NCI-H446 treated with DMSO at 0.1 percent for 48 hours (cell line): ENCODE measurements at places on chromosomes 2 and 18.
A peak's percentile ranks its signal among the peaks of the same experiment; 100 is the strongest.

GRCh38 chr2:187581125-187581896 lies 27.1 kb upstream of the TFPI start:
- DNase-seq: peak; percentile 32

GRCh38 chr2:106197878-106198277 lies 3.8 kb upstream of the UXS1 start:
- no peak for DNase-seq

DNA sequence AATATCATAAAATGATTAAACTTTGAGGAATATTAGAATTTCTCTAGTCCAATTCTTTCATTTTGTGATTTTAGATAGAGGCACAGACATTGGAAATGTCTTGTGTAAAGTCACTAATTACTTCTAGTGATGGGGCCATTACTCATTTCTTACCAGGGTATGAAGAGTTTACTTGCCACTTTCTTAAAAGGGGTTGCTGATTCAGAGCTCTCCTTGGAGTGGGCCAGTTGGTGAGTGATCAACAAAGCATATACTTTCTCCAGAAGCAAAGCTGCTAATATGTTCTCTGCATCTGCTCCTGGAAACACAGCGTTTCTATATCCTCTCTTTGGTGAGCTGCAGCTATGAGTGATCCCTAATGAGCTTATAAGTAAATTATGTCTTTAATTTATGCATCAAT lies 408.9 kb upstream of the LRATD1 start:
- DNase-seq: no peak

- DNase-seq: no peak
Observed at GRCh38 chr2:172357442-172357841, 69.9 kb upstream of the ITGA6 start.

DNA sequence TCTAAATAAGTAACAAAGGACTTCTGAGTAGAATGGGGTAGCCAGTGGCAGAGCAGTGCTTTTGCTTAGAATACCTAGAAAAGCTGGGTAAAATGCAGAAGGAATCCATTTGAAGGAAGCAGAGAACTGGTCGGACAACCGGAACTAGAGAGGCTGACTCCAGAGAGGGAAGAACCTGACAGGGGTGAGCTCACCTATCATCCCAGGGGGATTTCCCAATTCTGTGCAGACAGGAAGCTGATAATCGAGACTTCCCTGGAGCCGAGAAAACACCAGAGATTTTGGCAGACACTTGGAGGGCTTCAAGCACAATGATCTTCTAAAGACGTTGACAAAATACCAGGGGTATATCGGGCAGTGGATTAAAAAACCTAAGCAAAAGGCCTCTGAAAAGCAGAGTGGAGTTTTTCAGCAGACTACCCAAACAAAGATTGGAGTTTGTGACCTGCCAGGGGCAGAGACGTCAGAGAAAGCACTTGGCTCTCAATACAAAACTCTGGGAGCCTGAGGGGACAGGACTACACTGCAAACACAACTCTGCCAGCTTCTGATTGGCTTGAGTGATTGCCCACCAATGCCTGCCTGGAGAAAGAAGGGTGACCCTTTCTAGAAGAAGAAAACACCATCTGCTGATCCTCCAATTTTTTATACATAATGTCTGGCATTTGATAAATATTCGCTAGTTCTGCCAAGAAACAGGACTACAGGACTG lies 67.5 kb upstream of the TTN start:
- DNase-seq: peak; percentile 98

DNA sequence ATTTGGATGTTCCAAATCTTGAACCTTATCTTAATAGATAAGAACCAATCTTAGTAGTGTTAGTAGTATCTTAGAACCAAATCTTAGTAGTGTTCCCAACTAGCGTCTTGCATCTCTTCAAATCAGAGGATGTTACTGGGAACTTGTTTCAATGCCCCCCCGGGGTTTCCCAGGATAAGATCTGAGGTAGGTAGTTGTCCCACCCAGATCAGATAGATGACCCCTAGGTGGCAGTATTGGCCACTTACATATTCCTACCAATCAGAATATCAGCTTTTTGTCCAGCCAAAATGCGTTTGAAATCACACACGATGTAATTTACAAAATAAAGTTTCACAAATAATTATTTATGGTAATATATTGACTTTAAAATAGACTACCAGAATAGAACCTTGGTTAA lies 314.8 kb downstream of the MBD2 start:
- no peak for DNase-seq

DNA sequence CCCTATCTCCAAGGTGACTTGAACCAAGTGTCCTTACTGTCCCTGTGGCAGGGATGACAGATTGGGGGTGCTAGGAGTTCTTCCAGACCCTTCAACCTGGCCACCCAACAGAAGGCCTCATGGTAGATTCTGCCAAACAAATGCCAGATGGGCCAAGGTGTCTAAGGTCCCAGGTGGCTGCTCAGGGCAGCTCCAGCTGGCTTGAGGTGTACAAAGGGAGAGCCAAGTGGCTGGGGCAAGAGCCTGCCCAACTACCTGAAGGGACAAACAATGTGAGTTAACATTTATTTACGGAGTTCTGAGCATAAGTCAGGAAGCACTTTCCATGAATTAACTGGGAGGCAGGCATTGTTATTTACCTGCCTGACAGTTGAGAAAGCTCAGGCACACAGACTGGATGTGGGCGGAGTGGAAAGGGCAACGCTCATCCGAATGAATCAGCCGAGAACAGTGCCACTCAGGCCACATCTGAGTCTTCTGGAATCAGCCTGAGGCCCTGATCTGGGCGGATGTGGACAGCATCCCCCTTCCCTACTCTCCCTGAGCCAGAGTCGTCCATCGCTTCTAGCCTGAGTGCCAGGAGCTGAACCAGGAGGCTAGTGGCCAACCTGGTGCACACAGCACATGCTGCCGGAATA lies 4.4 kb upstream of the KCNIP3 start:
- no peak for DNase-seq

DNA sequence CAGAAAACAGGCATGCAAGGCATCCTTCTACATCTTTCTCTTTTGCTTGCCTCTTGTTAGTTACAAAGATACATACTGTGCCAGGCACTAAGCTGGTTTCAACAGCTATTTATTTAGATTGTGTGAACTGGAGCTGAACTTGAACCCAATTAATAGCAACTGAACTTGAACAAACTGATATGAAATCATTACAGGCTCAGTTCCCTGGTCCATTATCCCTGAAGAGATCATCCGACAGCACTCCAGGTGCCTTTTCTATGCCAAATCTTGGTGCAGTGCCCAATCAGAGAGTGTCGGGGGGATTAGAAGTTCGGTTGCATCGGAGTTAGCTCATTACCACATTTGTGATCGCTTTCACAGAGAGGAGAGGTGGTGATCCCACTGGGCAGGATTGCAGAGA lies 477.6 kb downstream of the PARD3B start:
- DNase-seq: peak; percentile 75

- DNase-seq: no peak
Observed at GRCh38 chr2:127527001-127527804, 914 bp upstream of the IWS1 start.

DNA sequence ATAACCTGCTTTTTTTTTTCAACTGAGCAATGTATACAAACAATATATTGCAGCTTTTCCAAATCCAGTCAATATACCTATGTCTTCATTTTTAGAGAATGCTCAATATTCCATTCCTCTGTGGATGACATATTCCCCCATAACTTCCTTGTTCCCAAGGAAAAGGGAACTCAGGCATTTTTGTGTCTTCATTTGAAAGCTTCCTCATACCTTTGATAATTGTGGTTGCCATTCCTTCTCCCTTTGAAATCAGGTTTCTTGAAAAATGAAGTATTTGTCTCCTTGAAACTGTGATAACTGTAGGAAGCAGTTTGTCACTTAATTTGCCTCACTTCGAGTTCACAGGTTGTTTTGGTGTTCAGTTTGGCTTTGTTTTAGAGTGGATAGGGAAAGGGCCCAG lies 13.5 kb downstream of the ELAC1 start:
- no peak for DNase-seq

DNA sequence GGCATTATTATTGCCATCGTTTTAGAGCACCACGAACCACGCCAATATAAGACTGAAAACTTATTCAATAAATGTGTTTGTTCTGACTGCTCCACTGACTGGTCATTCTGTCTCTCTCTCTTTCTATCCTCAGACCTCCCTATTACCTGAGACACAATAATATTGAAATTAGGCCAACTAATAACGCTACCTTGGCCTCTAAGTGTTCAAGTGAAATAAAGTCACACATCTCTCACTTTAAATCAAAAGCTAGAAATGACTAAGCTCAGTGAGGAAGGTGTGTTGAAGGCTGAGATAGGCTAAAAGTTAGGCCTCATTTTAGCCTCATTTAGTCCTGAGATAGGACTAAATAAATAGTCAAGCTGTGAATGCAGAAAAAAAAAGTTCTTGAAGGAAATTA lies 38.8 kb downstream of the G6PC2 start:
- no peak for DNase-seq

- DNase-seq: no peak
Observed at GRCh38 chr2:35415282-35415681, 940.3 kb upstream of the CRIM1 start.

DNA sequence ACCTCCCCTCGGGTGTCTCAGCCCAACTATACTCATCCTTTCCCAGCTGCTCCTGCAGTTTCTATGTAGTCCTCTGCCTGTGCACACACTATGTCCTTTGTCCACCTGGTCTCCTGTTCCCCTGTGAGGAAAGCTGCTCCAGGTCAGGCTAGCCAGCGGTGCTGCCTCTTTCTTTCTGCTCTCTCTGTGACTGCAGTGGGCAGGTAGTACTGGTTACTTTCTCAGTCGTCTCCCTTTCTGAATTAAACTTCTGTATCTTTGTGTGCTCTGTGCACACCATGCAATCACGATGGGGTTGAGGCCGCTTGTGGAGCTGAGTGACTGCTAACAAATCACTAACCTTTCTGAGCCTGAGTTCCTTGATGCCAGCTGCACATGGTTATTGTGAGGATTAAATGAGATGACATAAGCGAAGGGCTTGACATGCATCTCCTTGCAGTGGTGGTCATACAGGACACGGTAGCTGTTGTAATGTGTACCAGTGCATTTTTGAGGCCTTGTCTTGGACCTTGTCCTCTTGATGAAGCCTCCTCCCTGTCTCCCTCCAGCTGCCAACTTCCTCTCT lies 3.5 kb downstream of the FARP2 start:
- DNase-seq: no peak

DNA sequence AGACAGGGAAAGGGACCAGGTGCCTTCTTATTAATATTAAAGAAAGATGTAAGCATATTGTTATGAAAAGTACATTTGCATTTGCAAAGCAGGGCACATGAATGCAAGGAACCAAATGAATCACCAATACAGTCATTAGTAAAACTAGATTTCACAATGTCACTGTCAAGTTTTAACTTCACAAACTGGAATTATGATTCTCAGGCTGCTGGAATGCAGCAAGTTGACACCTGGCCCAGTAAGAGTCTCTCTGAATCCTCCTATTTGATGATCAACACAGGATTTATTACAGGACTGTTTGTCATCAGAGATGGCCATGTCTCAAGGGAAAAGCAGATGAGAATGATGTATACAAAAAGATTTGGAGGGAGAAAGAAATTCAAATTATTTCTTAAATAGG lies 72.9 kb upstream of the STK39 start:
- DNase-seq: no peak

GRCh38 chr18:12336171-12336613 lies 28.2 kb downstream of the TUBB6 start:
- no peak for DNase-seq

GRCh38 chr2:210250622-210251021 lies 25.4 kb upstream of the ACADL start:
- no peak for DNase-seq

GRCh38 chr18:38602341-38602740 lies 1036.7 kb upstream of the CELF4 start:
- DNase-seq: no peak

GRCh38 chr2:224058048-224058775 lies 19.1 kb upstream of the SERPINE2 start:
- no peak for DNase-seq

- no peak for DNase-seq
Observed at GRCh38 chr2:66508484-66509071, 73.7 kb downstream of the MEIS1 start.

DNA sequence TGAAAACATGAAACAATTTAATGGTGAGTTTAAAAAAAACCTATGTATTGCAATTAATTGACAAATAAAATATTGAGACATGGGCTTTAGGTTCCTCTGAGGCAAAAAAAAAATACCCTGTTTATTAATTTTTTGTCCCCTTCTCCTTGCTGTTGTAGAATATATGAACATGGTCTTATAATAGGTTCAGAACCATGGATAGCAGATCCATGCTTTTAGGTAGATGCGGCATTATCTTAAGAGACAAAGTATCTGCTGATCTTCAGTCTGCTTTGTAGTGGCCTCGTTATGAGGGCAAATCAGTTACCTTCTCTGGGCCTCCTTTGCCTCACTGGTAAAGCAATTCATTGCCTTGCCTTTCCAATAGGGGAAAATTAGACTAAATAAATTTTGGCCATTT lies 850.7 kb downstream of the NRXN1 start:
- DNase-seq: no peak

GRCh38 chr2:238971318-238972145 lies 123.6 kb downstream of the TWIST2 start:
- no peak for DNase-seq

DNA sequence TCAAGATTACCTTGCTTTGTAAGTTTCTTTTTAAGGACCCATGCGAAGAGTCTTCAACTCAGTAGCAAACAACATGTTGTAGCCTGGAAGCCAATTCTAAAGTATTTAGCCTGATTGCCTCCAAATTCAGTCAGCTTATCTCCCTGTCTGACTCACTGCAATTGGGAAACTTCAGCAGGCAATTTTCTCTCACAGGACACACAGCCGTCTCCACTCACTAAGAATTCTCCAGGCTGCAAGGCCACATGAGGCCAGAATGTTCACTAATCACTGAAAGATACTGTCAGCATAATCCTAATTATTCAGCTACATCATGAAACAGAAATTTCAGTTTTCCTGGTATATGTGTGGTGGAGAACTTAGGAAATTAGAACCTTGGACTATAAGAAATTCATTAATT lies 78.1 kb upstream of the PDE1A start:
- no peak for DNase-seq

- no peak for DNase-seq
Observed at GRCh38 chr18:74529378-74529777, 4.9 kb upstream of the CNDP1 start.

GRCh38 chr2:200350850-200351285 lies 44.4 kb downstream of the SPATS2L start:
- DNase-seq: no peak

GRCh38 chr2:15769676-15770547 lies 170.4 kb upstream of the MYCN start:
- no peak for DNase-seq

- DNase-seq: no peak
Observed at GRCh38 chr2:63569740-63570139, 18.5 kb downstream of the WDPCP start.

DNA sequence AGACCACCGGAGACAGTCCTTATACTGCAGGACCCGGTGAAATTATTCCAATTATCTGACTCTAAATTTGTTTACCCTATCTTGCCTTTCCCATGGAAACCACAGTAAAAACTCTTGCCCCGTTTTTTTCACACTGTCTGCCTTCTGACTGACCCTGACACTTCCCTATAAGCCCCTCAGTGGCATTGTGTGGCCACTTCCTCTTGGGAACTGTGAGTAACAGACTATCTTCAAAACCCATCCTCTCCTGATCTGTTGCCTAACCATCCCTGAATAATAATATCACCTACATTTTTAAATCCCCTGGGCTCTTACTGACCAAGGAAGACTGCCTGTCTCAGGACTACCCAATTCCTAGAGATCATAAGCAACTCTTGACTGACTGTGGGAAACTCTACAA lies 42.6 kb upstream of the RNF152 start:
- DNase-seq: no peak
